ENCODE measurements at places on chromosomes 4 and X.

- H3K36me3 ChIP-seq, result no peaks in the 10 kb centered on the region
- DNase-seq, result no peak
- H3K4me1 ChIP-seq, result no peaks in the 10 kb centered on the region
- no peak overlapping the region for H3K4me3 ChIP-seq
Measured at GRCh38 chr4:33104273-33104672, 2384.1 kb downstream of the PCDH7 start.

DNA sequence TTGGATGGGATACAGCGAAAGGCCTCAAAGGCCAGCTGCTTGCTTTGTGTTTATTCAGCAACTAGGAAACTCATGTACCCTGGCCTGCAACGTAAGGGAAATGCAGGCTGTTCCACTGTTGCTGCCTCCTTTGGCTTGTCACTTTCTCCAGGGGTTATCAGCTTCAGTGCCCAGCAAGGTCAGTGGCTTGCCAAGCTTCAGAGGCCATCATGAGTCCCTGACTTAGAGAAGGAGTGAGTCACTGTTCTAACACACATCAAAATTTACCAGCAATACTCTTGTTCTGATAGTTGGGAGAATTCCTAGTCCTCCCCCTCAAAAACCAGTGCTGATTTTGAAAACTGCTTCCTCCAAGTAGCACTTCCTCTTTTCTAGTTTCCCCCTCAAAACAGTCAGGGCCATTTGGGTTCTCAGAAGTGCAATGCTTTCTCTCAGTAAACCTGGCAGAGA is 250.8 kb downstream of the ARHGAP24 start:
- H3K27me3 ChIP-seq, result no peaks in the 10 kb centered on the region
- H3K36me3 ChIP-seq, result peaks cover 22% of the 10 kb centered on the region
- H3K27ac ChIP-seq, result peak overlapping the region; percentile 94
- peak; percentile 71 for DNase-seq
- peak overlapping the region; percentile 45 for H3K4me3 ChIP-seq

GRCh38 chr4:38711066-38711465 is 47.1 kb downstream of the KLF3 start:
- H3K27ac ChIP-seq, result no peak overlapping the region
- H3K36me3 ChIP-seq, result peaks cover 8% of the 10 kb centered on the region
- no peaks in the 10 kb centered on the region for H3K27me3 ChIP-seq
- H3K4me1 ChIP-seq, result no peaks in the 10 kb centered on the region
- DNase-seq, result no peak

DNA sequence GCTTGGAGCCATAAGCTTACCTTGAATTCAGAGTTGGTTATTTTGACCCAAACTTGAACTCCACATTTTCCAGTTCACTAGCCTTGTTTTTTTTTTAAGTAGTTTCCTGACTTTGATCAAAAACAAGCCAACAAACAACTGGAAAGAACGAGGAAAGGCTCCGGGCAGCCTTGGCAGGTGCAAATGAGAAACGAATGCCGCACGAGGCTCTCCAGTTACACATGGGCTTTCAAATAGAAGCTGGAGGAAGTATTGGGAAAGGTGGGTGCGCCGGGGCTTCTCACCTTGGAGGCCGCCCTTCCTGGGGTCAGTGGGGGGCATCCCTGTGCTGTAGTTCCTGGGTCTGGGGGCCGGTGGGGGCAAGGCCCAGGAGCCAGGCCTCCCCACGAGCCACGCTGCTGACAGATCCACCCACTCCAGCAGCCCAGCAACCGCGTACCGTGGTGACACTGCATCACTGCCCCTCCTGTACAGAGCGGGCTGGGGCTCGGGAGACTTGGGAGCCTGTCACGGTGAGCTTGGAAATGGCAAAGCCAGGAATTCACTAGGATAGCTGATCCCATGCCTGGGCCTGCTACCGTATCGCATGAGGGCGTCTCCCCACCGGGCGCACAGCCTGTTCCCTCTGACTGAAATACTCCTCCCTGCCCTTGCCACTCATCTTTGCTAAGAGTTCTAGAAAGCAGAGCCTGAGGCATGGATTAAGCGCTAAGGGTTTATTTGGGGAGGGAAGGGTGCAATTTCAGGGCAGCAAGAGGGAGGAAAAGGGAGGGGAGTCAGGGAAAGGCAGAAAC is 50.9 kb upstream of the ADRA2C start:
- no peak overlapping the region for H3K27ac ChIP-seq
- peaks cover 25% of the 10 kb centered on the region for H3K27me3 ChIP-seq
- DNase-seq, result no peak

DNA sequence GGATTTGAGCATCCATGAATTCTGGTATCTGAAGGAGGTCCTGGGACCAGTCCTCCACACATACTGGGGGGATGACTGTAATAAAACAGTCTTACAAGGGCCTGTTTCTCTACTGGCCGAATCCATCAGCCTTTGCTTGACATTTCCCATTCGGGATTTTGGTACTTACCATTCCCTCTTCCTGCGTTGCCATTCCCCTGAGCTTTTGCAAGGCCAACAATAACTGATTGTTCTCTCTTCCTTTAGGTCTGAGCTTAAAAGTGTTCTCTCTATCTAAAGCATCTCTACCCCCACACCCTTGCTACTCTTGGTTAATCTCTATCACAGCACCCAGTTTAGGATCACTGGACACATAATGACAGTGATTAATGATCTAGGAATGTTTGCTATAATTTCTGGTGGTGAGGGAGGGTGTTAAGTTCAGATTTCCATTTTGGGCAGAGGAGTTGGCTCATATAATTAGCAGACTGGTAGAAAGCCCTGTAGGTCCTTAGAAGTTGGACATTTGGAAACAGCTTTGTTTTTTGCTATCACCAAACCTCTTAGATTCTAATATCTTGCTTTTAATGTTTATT is 29.4 kb downstream of the TMA16 start:
- H3K27ac ChIP-seq, result no peak overlapping the region
- peaks cover 14% of the 10 kb centered on the region for H3K36me3 ChIP-seq

GRCh38 chr4:6688879-6689505 is 4.7 kb upstream of the S100P start:
- H3K4me1 ChIP-seq, result peaks cover 10% of the 10 kb centered on the region
- no peak overlapping the region for H3K4me3 ChIP-seq
- H3K27me3 ChIP-seq, result peaks cover 23% of the 10 kb centered on the region
- H3K27ac ChIP-seq, result no peak overlapping the region
- DNase-seq, result no peak
- no peaks in the 10 kb centered on the region for H3K36me3 ChIP-seq

GRCh38 chr4:155629956-155630355 is 36.7 kb upstream of the GUCY1A1 start:
- no peaks in the 10 kb centered on the region for H3K36me3 ChIP-seq
- no peak overlapping the region for H3K27ac ChIP-seq
- H3K27me3 ChIP-seq, result no peaks in the 10 kb centered on the region
- peaks cover 1% of the 10 kb centered on the region for H3K4me1 ChIP-seq

- peaks cover 12% of the 10 kb centered on the region for H3K4me1 ChIP-seq
- H3K27me3 ChIP-seq, result no peaks in the 10 kb centered on the region
- no peaks in the 10 kb centered on the region for H3K36me3 ChIP-seq
- H3K27ac ChIP-seq, result no peak overlapping the region
- DNase-seq, result peak; percentile 6
Measured at GRCh38 chrX:44314259-44314734, 29.2 kb downstream of the EFHC2 start.

DNA sequence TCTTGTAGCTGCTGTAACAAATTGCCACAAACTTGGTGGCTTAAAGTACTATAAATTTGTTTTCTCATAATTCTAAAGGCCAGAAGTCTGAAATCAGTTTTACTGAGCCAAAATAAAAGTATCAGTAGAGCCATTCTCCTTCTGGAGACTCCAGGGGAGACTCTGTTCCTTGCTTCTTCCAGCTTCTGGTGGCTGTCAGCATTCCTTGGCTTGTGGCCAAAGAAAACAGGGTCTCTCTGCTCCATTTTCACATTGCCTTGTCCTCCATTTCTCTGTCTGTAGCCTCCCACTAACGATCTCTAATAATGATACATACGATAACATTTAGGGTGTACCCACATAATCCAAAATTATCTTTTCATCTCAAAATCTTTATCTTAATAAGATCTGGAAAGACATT is 200.4 kb downstream of the MAB21L2 start:
- no peak overlapping the region for H3K27ac ChIP-seq
- peaks cover 6% of the 10 kb centered on the region for H3K4me1 ChIP-seq
- H3K36me3 ChIP-seq, result no peaks in the 10 kb centered on the region
- no peak for DNase-seq

GRCh38 chrX:17544821-17545220 is 169.8 kb downstream of the NHS start:
- H3K27ac ChIP-seq, result no peak overlapping the region
- no peaks in the 10 kb centered on the region for H3K36me3 ChIP-seq
- H3K4me3 ChIP-seq, result no peak overlapping the region
- no peak for DNase-seq
- H3K4me1 ChIP-seq, result no peaks in the 10 kb centered on the region

- H3K36me3 ChIP-seq, result peaks cover 13% of the 10 kb centered on the region
- no peak overlapping the region for H3K27ac ChIP-seq
- H3K27me3 ChIP-seq, result no peaks in the 10 kb centered on the region
- no peaks in the 10 kb centered on the region for H3K4me1 ChIP-seq
- H3K4me3 ChIP-seq, result no peak overlapping the region
Measured at GRCh38 chr4:150779707-150780106, 197.8 kb downstream of the MAB21L2 start.

GRCh38 chr4:69858690-69859089 is 1.3 kb downstream of the SULT1E1 start:
- H3K36me3 ChIP-seq, result no peaks in the 10 kb centered on the region
- no peak overlapping the region for H3K27ac ChIP-seq
- no peak overlapping the region for H3K4me3 ChIP-seq
- H3K27me3 ChIP-seq, result no peaks in the 10 kb centered on the region

GRCh38 chrX:48468247-48468671 is 1.8 kb downstream of the SLC38A5 start:
- peak overlapping the region; percentile 89 for H3K4me3 ChIP-seq
- H3K36me3 ChIP-seq, result no peaks in the 10 kb centered on the region
- H3K27me3 ChIP-seq, result no peaks in the 10 kb centered on the region
- peak overlapping the region; percentile 56 for H3K27ac ChIP-seq
- H3K4me1 ChIP-seq, result peaks cover 16% of the 10 kb centered on the region

- H3K36me3 ChIP-seq, result no peaks in the 10 kb centered on the region
- H3K4me1 ChIP-seq, result no peaks in the 10 kb centered on the region
- H3K27me3 ChIP-seq, result no peaks in the 10 kb centered on the region
- H3K4me3 ChIP-seq, result no peak overlapping the region
- no peak overlapping the region for H3K27ac ChIP-seq
Measured at GRCh38 chrX:110755061-110755460, 40.6 kb downstream of the CHRDL1 start.

- H3K4me3 ChIP-seq, result no peak overlapping the region
- no peaks in the 10 kb centered on the region for H3K36me3 ChIP-seq
- no peak for DNase-seq
- no peaks in the 10 kb centered on the region for H3K4me1 ChIP-seq
Measured at GRCh38 chrX:57445832-57446231, 146.0 kb upstream of the ZXDB start.

- no peak for DNase-seq
- no peak overlapping the region for H3K27ac ChIP-seq
- H3K27me3 ChIP-seq, result peaks cover 13% of the 10 kb centered on the region
- H3K4me1 ChIP-seq, result no peaks in the 10 kb centered on the region
Measured at GRCh38 chr4:47945930-47946726, 31.7 kb upstream of the NFXL1 start.

- no peak overlapping the region for H3K27ac ChIP-seq
- peaks cover 11% of the 10 kb centered on the region for H3K27me3 ChIP-seq
- no peak for DNase-seq
- no peaks in the 10 kb centered on the region for H3K36me3 ChIP-seq
- no peak overlapping the region for H3K4me3 ChIP-seq
- H3K4me1 ChIP-seq, result no peaks in the 10 kb centered on the region
Measured at GRCh38 chr4:123892368-123892976, 495.9 kb downstream of the SPRY1 start.

- no peak overlapping the region for H3K27ac ChIP-seq
- DNase-seq, result no peak
- no peaks in the 10 kb centered on the region for H3K27me3 ChIP-seq
- H3K4me1 ChIP-seq, result peaks cover 76% of the 10 kb centered on the region
Measured at GRCh38 chr4:173174594-173175012, 6.0 kb downstream of the GALNT7 start.

DNA sequence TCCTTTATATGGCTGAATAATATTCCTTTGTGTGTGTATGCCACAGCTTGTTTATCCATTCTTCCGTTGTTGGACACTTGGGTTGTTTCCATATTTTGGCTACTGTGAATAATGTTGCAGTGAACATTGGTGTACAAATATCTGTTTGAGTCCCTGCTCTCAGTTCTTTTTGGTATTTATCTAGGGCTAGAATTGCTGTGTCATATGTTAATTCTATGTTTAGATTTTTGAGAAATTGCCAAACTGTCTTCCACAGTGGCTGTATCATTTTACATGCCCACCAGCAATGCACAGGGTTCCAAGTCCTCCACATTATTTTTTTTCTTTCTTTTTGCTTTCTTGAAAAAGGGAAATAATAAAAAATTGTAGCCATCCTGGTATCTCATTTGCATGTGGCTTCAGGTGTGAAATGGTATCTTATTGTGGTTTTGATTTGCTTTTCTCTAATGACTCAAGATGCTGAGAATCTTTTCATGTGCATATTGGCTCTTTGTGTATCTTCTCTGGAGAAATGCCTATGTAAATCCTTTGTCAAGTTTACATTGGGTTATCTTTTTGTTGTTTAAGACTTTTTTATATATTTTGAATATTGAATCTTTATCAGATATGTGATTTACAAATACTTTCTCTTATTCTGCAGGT is 129.7 kb downstream of the RAPGEF2 start:
- H3K4me1 ChIP-seq, result peaks cover 20% of the 10 kb centered on the region
- H3K27me3 ChIP-seq, result no peaks in the 10 kb centered on the region
- peaks cover 17% of the 10 kb centered on the region for H3K36me3 ChIP-seq
- DNase-seq, result peak; percentile 1
- H3K27ac ChIP-seq, result no peak overlapping the region

- no peak overlapping the region for H3K4me3 ChIP-seq
- no peak for DNase-seq
- H3K4me1 ChIP-seq, result no peaks in the 10 kb centered on the region
- H3K27ac ChIP-seq, result no peak overlapping the region
Measured at GRCh38 chr4:56448301-56448700, 12.2 kb downstream of the PAICS start.

DNA sequence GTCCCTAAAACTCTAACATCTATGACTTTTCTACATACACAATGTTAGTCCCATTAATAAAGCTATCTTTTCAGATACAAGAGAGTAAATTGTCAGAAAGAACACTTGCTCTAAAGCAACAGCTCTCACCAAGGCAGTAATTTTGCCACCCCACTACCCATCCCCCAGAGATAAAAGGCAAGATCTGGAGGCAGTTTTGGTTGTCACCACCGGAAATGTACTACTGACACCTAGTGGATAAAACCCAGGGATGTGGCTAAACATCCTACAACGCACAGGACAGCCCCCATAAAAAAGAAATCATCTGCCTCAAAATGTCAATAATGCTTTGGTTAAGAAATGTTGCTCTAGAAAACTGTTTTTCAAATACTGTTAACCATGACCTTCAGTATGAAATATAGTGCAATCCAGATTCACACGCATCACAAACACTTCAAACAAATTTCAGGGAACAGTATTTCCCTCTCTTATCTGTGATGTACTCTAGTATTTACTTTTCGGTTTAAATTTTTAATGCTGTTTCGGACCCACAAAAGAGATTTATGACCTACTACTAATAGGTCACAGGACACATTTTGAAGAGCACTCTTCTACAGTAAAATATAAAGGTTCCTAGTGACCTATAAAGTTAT is 5.1 kb downstream of the FBXL5 start:
- H3K4me1 ChIP-seq, result peaks cover 44% of the 10 kb centered on the region
- H3K27ac ChIP-seq, result no peak overlapping the region
- H3K27me3 ChIP-seq, result no peaks in the 10 kb centered on the region

Measured in naive B cell (primary cell).